ENCODE measurements at places on chromosomes 7 and 10.

- no peak for DNase-seq
These were observed 23.3 kb upstream of the SFTPA2 start for GRCh38 chr10:79583488-79584024.

GRCh38 chr7:37129035-37129425 is 319.6 kb downstream of the ELMO1 start:
- no peak for DNase-seq

DNA sequence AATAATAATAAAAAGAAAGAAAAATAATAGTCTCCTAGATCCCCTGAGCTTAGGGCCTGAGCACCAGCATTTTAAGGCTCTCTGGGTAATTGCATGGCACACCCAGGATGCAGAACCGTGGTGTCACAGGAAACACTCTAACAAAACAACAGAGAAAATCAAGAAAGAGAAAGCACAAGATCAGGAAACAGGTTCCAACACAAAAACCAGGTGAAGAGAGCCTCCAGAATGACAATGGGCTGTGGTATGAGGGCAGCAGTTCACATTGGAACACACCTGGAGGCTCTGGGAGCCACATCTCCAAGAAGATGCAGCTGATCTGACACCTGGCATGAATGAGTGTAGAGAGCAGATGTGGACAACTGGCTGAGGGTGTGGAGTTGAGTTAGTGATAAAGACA is 7.1 kb downstream of the MMRN2 start:
- DNase-seq = no peak

- no peak for DNase-seq
These were observed 302.1 kb downstream of the ABCA13 start for GRCh38 chr7:48473205-48473865.

- DNase-seq = no peak
These were observed at the start of gene IGFBP3 for GRCh38 chr7:45920502-45921380. Gene IGFBP3 (minus strand): TSS chr7:45921272. CDS start chr7:45921140, 132 bp downstream.

- no peak for DNase-seq
These were observed 27.9 kb upstream of the PWWP2B start for GRCh38 chr10:132368881-132369635.

GRCh38 chr7:133830081-133830480 is 297.1 kb upstream of the LRGUK start:
- no peak for DNase-seq

DNA sequence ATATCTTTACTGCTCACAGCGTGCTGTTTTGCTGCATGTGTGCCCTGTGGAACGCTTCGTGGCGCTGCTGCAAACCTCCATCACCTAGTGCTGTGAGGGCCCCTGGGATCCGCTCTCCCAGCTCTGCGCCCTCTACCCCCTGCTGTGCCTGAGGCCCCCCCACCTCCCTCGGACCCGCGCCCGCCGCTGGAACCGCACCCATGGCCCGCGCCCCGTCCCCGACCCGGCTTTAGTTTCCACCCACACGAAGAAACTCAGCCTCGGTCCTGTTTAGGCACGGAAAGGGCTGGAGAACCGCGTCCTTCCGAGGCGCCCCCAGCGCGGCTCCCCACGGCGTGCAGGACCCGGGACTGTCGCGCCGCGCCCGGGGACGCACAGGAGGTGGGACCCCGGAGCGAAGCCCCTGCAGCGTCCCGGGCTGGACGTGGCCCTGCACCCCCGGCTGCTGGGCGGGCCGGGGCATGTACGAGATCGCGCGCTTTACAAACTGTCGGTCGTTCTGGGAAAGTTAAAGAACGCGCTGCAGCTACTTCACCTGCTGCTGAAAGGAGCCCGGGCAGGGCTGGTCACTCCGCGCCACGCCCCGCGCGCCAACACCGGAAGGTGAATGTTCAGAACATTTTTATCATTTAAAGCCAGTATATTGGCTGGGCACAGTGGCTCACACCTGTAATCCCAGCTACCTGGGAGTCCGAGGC is 54.3 kb downstream of the BMS1 start:
- no peak for DNase-seq

GRCh38 chr10:119360181-119360921 is 153.0 kb downstream of the GRK5 start:
- no peak for DNase-seq
